Activated T-cell treated with anti-CD3 and anti-CD28 coated beads for 24 hours (primary cell): ENCODE measurements at places on chromosomes 1 and 21.

- no peak for DNase-seq
Measured at GRCh38 chr1:216464489-216464888, 41.2 kb upstream of the USH2A start.

DNA sequence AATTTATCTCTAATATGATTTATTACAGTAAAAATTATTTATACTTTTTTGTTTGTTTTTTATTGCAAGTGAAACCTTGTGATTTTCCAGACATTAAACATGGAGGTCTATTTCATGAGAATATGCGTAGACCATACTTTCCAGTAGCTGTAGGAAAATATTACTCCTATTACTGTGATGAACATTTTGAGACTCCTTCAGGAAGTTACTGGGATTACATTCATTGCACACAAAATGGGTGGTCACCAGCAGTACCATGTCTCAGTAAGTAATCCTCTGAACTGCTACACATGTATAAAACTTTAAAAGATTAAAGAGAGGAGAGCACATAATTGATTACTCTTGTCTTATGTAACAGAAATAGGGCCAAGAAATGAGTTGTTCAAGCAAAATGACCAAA is 4.5 kb downstream of the CFHR3 start:
- DNase-seq = no peak

DNA sequence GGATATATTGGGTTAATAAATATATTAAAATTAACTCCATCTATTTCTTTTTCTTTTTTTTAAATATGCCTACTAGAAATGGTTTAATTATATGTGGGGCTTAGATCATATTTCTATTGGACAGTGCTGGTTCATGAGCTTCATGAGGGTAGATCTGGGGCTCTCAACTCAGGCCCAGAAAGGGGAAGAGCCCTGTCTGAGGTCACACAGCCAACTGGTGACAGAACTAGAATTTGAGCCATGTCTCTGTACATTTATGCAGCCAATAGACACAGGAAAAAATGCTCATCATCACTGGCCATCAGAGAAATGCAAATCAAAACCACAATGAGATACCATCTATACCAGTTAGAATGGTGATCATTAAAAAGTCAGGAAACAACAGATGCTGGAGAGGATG is 5.1 kb upstream of the EPHB2 start:
- no peak for DNase-seq

DNA sequence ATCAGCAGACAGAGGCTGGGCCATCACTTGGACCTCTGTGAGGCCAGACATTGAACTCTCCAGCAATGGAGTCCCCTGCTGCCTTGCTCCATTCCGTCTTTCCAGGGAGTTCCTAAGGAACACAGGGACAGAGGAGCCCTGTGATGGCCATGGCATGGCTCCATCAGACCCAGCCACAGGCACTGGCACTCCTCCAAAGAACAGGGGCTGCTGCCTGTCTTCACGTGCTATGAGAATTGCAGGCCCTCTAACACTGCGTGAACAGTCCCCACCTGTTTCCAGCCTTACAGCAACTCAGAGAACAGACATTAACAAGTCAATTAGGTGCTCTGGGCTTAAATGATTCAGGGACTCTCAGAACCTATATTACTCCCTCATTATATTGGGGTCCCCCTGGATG is 140.8 kb downstream of the ASTN1 start:
- DNase-seq = no peak

DNA sequence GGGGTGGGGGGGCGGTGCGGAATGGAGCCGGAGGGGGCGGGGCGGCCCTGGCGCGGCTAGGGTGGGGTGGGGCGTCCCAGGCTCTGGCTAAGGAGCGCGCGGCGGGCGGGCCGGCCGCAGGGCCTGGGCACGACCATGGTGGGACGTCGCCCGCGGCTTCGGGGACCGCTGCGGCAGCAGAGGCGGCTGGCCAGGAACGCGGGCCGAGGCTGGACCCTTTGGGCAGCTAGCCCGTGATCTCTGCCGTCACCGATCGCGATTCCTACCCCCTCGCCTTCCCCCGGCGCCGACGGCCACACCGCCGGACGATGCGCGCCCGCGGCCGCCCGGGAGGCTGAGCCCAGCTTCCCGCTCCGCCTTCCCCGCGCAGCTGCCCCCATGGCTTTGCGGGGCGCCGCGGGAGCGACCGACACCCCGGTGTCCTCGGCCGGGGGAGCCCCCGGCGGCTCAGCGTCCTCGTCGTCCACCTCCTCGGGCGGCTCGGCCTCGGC is at the start of gene MAP3K21:
Gene MAP3K21, plus strand, starts transcription at position 74 of the 491 bp plus-strand sequence. Its CDS starts 305 bp downstream, at position 379.
- no peak for DNase-seq

GRCh38 chr1:158045639-158046038 is 52.2 kb downstream of the KIRREL1 start:
- no peak for DNase-seq

- no peak for DNase-seq
Measured at GRCh38 chr1:214075999-214076707, 88.4 kb downstream of the PROX1 start.

DNA sequence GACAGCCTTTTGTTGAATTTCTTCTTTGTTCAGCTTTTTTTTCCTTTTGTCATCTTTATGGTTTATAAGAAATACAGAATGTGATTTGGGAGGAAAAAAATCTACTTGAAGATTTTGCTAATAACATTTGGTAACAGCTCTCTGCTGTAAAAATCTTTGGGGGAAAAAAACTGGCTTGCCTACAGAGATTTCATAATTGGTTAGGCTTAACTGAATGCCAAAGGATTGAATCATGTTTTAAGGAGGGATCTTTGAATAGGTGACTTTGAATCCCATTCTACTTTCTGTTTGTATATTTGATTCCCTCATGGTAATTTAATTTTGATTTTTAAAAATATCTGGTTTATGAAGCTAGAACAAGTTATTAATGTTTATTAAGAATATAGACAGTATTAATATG is 3.2 kb downstream of the BTF3L4 start:
- no peak for DNase-seq

GRCh38 chr1:23624440-23624839 is 65.1 kb upstream of the ID3 start:
- peak; percentile 57 for DNase-seq

- no peak for DNase-seq
Measured at GRCh38 chr1:29055160-29055559, 68.5 kb downstream of the TMEM200B start.
